NCI-H774 (cell line): ENCODE measurements at places on chromosomes 4 and X.

GRCh38 chr4:107027379-107027778 lies 8.7 kb downstream of the DKK2 start:
- no peak for DNase-seq

DNA sequence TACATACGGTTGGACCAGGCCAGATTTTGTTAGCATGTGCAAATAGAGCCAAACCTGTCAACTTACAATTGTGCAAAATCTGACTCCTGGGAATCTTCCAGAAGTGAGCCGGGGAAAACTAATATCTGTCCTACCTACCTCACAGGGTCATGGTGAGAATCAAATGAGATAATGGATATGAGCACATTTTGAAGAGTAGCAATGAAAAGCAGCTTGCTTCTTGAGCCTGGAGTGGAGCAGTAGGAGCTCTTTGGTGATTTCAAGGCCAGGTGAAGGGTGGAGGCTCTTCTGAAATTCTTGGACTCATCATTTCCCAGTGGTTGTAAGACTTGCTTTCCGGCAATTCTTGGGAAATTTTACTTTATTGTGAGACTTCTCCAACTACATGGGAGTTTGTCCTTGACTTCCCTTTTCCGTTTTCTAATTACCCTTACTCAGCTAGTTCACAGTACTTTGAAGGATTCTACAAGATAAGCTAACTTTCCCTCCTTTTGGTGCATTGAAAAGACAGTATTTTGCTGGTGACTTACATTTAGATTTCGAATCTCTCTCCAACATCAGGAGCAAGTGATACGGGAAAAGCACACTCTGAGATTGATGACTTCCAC lies 12.2 kb downstream of the PLAC1 start:
- no peak for DNase-seq

DNA sequence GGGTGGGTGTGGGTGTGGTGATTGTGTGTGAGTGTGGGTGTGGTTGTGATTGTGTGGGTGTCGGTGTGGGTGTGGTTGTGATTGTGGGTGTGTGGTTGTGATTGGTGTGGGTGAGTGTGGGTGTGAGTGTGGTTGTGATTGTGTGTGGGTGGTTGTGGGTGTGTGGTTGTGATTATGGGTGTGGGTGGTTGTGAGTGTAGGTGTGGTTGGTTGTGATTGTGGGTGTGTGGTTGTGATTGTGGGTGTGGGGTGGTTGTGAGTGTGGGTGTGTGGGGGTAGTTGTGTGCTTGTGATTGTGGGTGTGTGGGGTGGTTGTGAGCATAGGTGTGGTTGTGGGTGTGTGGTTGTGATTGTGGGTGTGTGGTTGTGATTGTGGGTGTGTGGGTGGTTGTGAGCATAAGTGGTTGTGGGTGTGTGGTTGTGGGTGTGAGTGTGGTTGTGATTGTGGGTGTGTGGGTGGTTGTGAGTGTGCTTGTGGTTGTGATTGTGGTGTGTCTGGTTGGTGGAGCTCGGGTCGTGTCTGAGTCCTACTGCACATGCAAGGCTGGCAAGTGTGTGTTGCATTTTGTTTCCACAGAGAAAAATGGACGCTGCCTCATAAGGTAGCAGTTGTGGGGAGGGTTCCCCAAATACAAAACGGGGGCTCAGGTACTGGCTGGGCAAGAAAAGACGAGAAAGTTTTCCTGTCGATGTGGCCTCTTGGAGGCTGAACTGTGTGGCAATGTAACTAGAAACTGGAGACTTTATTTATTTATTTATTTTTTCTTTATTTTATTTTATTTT lies 116.7 kb downstream of the UBE2K start:
- no peak for DNase-seq

- DNase-seq = no peak
Observed at GRCh38 chr4:48252313-48252712, 17.3 kb downstream of the TEC start.

- DNase-seq = no peak
Observed at GRCh38 chr4:155430895-155431795, 54.4 kb upstream of the MAP9 start.

DNA sequence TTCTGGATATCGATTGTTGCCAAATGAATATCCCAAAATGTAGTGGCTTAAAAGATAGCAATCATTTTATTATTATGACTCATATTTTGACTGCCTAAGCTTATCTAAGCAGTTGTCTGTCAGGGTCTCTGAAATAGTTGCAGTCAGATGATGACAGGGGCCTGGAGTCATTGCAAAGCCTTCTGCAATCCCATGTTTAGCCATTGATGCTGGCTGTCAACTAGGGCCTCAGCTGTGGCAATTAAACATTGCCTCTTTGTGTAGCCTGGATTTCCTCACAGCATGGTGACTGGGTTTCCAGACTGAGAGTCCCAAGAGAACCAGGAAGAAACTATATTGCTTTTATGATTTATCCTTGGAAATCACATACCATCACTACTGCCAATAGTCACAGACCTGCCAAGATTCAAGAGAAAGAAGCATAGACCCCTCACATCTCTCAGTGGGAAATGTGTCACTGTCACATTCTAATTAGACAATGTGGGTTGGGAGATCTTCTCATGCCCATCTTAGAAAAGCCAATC lies 227.3 kb upstream of the NOCT start:
- DNase-seq = no peak

- DNase-seq = no peak
Observed at GRCh38 chr4:8731364-8731763, 138.8 kb downstream of the CPZ start.
